ENCODE measurements at places on chromosomes 12 and 14.

GRCh38 chr14:68527329-68527851 is 265.5 kb downstream of the ZFP36L1 start:
- no peak for DNase-seq

- DNase-seq = no peak
Measured at GRCh38 chr12:46571608-46572007, 199.0 kb upstream of the SLC38A2 start.

GRCh38 chr12:124786061-124786964 is 77.4 kb downstream of the SCARB1 start:
- DNase-seq = no peak

DNA sequence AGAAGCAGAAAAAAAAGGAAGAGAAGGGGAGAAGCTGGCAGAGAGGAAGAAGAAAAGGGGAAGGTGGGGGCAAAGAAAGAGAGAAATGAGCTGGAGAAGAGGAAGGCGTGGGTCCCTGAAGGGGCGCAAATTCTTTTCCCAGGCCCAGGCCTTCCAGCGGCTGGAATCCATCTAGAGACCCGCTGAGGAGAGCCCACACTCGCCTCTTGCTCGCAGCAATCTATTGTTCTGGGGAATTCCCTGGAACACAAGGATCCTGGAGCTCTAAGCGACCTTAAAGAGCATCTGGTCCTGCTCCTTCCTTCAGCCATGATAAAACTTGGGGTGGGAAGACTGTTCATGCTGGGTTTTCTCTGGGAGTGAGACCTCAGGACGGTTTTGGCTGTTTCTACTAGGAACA is 41.2 kb upstream of the FKBP4 start:
- DNase-seq = no peak

DNA sequence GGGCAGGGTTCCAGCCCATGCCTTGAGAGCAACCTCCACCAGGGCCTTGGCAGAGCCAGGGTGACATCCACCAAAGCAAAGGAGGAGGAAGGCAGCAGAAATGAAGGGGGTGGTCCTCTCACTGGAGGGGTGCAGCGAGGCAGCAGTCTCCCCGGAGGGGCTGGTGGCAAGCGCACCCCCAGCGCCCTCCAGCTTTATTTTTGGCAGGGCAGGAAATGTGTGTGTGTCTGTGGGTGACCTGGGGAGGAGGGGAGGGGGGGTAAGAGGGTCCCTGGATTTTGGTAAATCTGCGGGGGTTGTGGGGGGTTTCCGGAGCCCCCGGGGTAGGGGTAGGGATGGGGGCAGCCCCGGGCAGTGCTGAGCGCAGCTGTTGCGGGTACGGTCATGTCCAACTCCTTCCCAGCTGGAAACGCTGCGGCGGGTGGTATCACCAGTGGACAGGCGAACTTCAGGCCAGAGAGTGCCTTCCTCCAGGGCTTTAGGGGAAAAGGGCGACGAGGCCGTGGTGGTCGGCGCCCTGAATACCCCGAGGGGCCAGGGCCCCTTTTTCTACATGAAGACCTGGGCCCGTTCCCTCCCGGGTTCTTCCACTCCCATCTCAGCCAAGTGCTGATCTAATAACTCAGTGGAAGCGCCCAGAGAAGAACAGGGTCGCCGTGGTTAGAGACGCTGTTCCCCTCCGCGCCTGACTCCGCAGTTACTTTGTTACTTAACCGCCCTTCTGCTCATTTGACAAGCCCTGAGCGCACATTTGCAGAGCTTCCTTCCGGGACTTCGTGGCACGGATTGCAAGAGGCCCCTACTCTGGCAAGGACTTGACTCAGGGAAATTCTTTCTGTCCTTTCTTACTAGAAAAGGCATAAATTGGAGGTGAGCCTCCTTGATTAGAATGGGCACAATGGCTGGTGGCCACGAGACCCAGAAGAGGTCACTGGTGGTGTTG is 55.2 kb downstream of the FOS start:
- no peak for DNase-seq

- no peak for DNase-seq
Measured at GRCh38 chr12:120584343-120585149, 3.3 kb upstream of the POP5 start.

DNA sequence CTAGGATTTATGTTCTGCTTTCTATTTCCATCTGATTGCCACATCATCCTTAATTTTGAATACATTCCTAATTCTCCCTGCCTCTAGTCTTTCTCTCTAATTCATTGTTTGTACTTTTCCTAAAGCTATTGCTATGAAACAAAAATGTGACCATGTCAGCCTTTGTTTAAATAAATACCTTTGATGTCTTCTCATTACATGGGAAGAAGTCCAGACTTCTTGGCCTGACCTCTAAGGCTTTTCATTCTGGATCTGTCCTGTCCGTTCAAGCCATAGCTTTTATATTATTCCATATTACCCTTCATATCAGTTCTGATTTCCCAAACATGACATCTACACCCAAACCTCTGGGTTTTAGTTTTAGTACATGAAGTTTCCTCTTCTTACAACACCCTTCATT is 91.4 kb downstream of the CDK17 start:
- no peak for DNase-seq

GRCh38 chr12:39392154-39392925 is 50.6 kb downstream of the KIF21A start:
- no peak for DNase-seq

- no peak for DNase-seq
Measured at GRCh38 chr14:85883966-85884365, 354.0 kb downstream of the FLRT2 start.

DNA sequence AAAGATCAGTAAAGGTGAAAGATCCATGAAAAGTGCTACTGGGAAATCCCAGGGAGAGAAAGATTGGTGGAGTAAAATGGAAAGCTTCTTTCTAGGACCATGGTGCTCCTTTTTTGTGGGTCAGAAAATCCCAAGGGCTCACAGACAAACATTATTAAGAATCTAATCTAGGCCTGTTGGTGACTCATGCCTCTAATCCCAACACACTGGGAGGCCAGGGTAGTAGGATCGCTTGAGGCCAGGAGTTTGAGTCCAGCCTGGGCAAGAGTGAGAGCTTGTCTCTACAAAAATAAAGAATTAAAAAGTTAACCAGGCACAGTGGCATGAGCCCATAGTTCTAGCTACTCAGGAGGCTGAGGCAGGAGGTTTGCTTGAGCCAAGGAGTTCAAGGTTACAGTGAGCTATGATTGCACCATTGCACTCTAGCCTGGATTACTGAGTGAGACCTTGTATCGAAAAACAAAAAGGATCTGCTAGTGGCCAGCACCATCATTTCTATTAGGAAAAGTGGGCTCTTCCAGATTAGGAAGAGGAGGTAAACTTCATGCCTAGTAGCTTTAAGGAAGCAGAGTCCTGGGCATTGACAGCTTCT is 43.0 kb downstream of the TXNRD1 start:
- no peak for DNase-seq

DNA sequence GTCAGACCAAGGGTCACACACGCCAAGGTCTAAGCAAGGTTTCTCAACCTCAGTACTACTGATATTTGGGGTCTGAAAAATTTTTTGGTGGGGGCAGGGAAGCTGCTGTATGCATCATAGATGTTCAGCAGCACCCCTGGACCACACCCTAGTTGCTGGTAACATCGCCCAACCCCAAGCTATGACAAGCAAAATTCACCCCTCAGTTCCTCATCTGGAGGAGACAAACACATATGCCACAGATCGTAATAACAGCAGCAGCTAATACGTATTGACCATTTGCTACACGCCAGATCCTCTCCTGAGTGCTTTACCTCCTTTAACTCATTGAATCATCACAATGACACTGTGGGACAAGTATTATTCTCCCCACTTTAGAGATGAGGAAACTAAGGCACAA is 46.4 kb downstream of the ACTN1 start:
- no peak for DNase-seq

- DNase-seq = no peak
Measured at GRCh38 chr12:98799822-98800221, 154.7 kb downstream of the APAF1 start.

DNA sequence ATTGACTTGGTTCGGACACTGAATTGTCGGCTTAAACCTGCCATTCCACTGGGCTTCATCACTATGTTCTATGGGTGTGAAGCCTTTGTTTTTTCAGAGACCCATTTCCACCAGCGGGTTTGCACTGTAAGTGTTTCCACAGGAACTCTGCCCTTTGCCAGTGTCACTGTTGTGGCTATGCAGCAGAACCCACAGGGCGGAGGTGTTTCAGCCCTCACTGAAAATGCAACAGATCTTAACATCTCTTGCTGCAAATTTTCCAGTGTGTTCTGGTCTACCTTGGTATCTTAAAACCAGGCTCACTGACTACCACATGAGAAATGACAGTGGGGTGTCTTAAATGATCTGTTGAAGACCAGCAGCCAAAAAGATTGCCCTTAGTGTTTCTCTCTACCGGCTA is 21.1 kb downstream of the PRKCH start:
- no peak for DNase-seq

GRCh38 chr14:71783088-71783487 is 149.1 kb upstream of the RGS6 start:
- no peak for DNase-seq

GRCh38 chr12:114628199-114628598 is 55.8 kb downstream of the TBX3 start:
- no peak for DNase-seq

- no peak for DNase-seq
Measured at GRCh38 chr14:89700801-89701200, 253.7 kb downstream of the EFCAB11 start.

- no peak for DNase-seq
Measured at GRCh38 chr14:102508410-102508773, 1.2 kb downstream of the ANKRD9 start.

DNA sequence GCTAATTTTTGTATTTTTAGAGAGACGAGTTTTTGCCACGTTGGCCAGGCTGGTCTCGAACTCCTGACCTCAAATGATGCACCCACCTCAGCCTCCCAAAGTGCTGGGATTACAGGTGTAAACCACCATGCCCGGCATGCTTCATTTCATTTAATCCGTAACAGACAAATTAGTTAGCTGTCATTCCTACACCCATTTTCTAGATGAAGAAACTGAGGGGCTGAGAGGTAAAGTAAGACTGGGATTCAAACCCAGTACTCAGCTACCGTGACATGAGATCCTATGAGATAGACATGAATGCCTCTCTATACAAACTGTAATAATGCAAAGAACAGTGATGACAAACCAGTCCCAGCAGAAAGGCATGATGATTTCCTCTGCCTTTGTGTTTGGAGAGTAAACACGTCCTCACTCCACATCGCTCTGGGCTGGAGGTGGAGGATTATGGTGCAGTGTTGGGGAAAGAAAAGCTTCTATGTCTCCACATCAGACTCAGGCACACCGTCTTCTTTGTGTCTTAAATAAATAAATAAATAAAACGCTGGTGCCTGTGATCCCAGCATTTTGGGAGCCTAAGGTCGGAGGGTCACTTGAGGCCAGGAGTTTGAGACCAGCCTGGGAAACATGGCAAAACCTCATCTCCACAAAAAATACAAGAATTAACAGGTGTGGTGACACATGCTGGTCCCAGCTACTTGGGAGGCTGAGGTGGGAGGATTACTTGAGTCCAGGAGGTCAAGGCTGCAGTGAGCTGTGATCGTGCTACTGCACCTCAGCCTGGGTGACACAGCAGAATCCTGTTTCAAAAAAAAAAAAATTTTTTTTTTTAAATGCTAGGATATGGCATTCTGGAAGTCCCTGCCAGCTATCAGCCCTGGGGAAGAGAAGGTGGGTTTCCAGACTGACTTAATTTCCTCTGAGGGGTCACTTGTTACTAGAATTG is 10.5 kb downstream of the VSX2 start:
- no peak for DNase-seq

DNA sequence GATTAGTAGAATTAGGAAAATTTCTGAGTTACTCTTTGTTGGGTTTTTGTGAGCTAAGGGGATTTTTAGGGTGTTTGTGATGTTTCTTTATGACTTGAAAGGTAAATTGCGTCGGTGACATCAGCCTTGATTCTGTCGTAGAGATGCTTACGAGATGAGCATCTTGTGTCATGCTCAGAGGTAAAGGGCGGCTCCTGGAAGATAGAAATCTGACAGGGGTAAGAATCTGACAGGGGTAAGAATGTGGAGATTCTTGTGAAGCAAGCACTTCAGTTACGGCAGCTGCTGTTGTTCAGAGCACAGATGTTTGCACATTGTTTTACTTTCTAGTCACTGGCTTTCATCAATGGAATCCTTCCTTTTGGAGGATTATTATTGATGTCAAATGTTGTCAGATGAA is 22.5 kb downstream of the EML1 start:
- DNase-seq = no peak

DNA sequence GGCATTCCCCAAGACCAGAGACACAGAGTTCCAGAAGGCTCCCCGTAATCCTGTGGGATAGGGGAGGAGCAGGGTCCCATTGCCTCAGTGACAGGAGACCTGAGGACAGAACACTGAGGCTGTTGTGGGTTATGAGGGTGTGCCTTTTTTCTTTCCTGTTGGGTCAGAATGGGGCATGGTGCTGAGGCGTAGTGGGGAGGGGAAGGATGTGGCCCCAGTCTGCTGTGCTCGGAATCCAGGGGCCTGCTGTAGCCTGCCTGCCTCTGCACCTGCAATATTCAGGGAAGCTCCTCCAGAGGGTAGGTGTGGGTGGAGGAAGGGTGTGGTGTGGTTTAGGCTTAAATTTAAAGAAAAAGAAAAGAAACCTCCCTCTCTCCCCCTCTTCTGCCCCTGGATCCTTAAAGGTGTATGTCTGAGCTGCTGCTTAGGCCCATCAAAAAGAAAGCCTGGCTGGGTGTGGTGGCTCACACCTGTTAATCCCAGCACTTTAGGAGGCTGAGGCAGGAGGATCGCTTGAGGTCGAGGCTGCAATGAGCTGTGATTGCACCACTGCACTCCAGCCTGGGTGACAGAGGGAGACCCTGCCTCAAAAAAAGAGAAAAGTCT is 18.7 kb downstream of the PLEKHG3 start:
- no peak for DNase-seq

DNA sequence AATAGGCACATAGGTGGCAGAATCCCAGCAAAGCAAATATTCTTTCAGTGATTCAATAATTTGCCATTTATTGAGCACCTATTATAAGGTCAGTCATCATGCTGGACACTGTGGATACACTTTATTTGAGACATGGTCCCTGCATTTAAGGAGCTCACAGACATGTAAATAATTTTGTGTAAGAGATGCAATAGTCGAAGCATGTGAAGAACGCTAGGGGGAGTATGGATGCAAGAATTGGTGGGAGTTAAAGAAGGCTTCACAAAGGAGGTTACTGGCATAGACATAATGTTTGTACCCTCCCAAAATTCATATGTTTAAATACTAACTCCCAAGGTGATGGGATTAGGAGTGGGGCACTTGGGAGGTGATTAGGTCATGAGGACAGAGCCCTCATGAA is 260.6 kb upstream of the GARIN6 start:
- DNase-seq = no peak

- DNase-seq = no peak
Measured at GRCh38 chr12:117025481-117026151, 73.6 kb downstream of the TESC start.

DNA sequence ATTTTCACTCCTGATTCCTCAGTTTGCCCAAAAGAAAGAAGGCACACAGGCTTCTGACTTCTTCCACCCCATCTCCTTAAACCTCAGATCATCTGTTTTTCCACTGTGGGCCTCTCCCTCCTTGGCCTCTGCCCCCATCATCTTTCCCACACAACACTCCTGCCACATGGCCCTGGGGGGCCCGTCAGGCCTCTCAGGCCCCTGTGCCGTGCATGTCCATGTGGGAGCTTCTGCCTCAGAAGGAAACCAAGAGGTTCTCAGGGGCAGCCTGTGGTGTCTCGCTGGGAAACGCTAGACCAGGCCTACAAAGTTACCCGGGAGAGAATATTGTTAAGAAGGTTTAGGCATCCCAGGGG is 8.0 kb downstream of the KLHL33 start:
- DNase-seq = no peak
